ENCODE measurements at places on chromosomes 3 and 15. TPM values are rescaled to one million over a fixed set of nuclear protein-coding genes. Genes with fewer than 3 reads are reported as not detected.

Gene CYP1A1
- 0.48 TPM for total RNA-seq

GRCh38 chr15:88252441-88252840 lies 4.1 kb downstream of the NTRK3 start:
- peak; percentile 63 for DNase-seq

- DNase-seq, result no peak
Observed at GRCh38 chr3:32125012-32125411, 18.6 kb downstream of the GPD1L start.

DNA sequence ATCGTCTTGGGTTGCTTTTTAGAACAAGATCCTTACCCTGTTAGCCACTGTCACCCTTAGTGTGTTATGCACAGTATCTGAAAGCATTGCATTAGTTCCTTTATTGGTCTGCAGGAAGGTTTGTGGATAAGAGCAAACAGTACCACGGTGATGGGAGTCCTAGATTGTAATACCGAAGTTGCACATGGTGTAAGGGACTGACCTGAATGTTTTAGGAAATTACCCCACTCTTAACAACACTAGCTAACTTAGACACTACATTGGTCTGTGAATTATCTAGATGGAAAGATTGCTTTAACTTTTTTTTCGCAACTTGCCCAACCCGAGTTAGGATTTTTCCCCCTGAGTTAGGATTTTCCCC lies 1.3 kb downstream of the STT3B start:
- no peak for DNase-seq

DNA sequence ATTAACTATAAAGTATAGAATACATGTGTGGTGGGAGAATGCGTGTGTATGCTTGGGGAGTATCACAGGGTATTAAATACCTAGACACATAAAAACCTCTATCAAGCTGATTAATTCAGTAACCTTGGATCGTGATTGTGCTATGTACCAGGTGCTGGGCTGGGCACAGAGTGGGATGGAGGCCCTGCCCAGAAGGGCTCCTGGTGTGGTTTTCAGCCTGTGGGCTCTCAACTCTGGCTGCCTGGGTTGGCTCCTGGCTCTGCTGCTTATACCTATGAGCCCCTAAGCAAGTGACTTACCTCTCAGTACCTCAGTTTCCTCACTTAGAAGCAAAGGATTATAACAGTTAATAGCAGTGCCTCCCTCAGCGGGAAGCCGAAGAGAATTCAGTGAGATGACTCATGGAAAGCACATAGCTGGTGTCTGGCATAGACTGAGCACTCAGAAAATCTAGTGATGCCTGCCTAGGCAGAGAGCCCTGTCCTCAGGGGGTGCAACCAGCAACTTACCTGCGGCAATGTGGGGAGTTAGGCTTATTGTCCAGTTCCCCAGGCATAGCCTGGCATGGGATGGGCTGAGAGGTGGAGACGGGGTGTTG lies 90.6 kb upstream of the MYZAP start:
- DNase-seq, result no peak

- no peak for DNase-seq
Observed at GRCh38 chr3:135964160-135964955, 1.2 kb upstream of the PPP2R3A start.

- DNase-seq, result no peak
Observed at GRCh38 chr3:115139072-115139471, 8.0 kb downstream of the ZBTB20 start.

DNA sequence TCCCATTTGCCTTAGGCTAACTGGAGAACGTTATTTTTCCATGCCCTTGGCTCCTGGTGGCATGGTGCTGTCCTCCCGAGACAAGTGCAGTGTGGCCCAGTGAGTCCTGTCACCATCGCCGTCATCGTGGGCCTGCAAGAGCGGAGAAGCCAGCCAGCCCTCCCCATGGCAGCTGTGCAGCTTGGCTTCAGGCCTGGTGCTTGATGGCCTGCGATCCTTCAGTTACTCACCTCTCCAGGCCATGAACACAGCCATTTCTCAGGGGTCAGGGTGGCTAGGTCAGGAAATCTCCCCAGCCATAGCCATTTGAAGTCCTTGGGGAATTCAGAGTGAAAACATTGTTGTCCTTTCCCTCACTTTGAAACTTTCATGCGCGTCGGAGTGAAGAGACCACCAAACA lies 189.0 kb upstream of the RGMA start:
- no peak for DNase-seq

GRCh38 chr3:62939707-62940106 lies 64.5 kb upstream of the CADPS start:
- no peak for DNase-seq

Gene PARP14
- total RNA-seq, result 41.4 TPM

- DNase-seq, result no peak
Observed at GRCh38 chr3:73729969-73730440, 105.3 kb upstream of the PDZRN3 start.

Gene PLCH1
- 0.05 TPM for total RNA-seq

GRCh38 chr3:183393625-183394024 lies 34.8 kb downstream of the MCF2L2 start:
- no peak for DNase-seq

Gene SAXO2
- 2.1 TPM for total RNA-seq

Gene LDHAL6B
- not detected for total RNA-seq

- no peak for DNase-seq
Observed at GRCh38 chr3:38099518-38099917, 37.4 kb downstream of the ACAA1 start.

GRCh38 chr3:13272831-13273603 lies 147.1 kb downstream of the NUP210 start:
- DNase-seq, result peak; percentile 66

Gene MAGI1
- 27.9 TPM for total RNA-seq

DNA sequence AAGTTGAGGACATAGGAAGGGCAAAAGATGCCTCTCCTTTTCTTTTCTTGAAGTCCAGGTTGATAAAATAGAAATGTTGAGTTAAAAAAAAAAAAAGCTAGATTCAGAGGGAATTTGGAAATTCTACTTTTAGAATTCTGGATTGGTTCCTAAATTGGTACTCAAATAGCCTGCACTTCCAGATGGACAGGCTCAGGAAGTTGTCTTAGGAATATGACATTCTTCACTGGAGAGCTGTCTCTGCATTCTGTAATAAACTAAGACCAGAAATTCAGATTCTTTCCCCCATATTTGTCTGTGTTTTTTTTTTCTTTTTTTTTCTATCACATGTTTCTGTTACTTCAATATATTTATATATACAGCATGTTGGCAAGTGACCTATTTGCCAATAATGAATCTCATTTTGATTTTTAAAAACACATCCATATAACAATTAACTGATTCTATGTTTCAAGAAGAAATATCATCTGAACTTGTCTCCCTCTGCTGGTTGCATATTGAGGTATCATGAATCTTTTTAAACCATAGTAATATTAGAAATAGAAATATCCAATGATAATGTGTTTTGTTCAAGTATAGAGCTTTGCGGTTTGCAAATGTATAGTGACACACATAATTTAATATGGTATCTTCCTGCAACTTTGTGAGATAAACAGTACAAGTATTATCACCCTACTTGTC lies 8.5 kb upstream of the LSAMP start:
- no peak for DNase-seq

Gene CPA3
- total RNA-seq, result 7.1 TPM

GRCh38 chr3:87350367-87351199 lies 74.2 kb upstream of the POU1F1 start:
- DNase-seq, result no peak

GRCh38 chr3:170180908-170181885 lies at the start of gene PHC3:
Gene PHC3 (minus strand): TSS chr3:170181733. CDS start chr3:170181715, 18 bp downstream.
- peak; percentile 98 for DNase-seq

GRCh38 chr3:186307594-186308221 lies 54.3 kb downstream of the DGKG start:
- no peak for DNase-seq

Gene WWTR1
- total RNA-seq, result 177 TPM

DNA sequence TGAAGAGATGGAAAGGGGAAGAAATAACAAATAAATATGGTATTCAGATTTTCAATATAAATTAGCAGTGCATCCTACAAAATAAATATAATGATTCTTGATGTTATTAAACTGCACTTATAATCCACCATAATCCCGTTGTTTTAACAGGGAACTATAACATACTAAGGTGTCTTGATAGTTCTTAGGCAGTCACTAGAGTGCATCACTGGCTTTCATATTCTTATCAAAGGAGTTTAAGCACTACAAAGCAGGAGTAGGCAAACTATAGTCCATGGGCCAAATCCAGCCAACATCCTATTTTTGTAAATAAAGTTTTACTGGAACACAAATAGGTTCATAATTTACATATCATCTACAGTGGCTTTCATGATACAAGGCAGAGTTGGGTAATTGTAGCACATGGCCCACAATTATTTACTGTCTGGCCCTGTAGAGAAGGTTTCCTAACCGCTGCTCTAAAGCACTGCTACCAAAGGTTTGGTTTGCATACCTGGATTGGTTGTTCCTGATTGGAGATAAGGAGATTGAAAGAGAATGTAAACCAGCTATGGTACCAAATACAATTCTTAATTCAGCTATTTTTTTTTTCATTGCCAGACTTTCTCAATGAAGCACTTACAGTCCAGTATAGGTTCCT lies 104.3 kb downstream of the ZNF280D start:
- DNase-seq, result no peak

DNA sequence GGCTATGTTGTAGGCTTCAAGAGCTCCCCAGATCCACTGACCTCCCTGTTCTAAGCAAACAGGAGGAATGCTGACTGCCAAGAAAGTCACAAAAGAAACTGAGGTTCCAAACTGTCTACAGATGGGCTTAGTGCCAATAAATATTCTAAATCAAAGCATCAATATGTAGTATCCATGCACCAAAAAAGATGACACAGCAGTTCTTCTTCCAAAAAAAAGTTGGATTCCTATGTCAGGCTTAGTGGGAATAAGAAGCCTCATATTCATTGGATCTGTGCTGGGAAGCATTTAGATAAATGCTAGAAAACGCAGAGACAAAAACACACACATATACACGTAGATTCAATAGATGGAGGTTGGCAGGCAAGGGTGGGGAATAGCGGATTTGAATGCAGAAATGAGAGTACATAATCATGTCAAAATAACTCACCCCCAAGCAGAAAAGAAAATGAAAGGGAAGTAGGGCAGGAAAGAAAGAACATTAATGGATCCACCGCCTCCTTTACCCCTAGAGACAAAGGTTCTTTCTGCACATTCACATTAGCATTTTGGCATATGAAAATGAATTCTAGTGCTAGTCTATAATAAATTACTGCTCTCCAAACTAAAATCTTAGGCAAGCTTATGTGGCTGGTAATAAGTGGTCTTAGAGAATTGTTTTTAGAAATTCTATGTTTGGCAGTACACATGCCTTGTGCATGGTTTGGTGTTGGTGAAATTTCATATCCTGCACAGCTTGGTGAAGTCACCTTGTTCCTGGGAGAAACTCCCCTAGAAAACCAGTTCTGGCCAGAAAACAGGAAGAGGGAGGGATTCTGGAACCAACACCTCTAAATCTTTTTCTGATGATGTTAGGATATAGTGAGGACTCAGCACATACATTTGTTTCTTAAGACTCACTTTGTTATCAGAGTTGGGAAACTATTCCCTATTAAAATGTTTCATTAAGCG lies 283.4 kb downstream of the LSAMP start:
- no peak for DNase-seq

DNA sequence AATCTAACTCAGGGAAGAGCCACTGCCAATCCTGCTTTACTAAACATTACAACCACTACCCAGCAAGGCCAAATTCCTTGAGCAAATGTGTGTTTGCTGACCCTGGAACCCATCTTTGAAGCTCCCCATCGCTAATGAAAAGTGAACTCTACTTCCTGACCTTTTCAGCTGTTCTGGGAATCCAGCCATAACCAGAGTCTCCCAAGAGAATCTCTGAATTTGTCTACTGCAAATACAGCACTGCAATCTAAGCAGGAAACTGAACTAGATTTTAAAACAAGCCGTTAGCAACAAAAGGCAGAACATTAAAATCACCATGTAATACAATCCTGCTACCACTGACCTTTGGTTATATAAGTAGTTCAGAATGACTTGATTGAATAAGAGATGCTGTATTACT lies 309.2 kb downstream of the MAGI1 start:
- no peak for DNase-seq

DNA sequence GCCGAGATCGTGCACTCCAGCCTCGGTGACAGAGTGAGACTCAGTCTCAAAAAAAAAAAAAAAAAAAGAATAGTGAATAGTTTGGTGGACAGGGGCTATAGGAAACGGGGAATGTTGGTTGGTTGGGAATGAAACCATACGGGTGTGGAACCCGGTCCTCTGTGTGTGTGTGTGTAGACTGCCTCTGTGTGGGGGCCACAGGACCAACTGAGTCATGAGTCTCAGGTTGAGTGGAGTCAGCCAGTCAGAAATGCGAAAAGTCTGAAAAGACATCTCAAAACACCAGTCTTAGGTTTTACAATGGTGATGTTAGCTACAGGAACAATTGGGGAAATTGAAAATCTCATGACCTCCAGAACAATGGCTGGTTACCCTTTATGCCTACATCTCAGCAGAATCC lies 44.5 kb downstream of the ZDHHC19 start:
- DNase-seq, result no peak

- DNase-seq, result peak; percentile 94
Observed at GRCh38 chr3:119579366-119580066, at the start of gene ADPRH. Gene ADPRH (plus strand): TSS chr3:119579492. CDS start chr3:119582170, 2,678 bp downstream.

- no peak for DNase-seq
Observed at GRCh38 chr15:23002920-23003319, 22.8 kb upstream of the CYFIP1 start.

DNA sequence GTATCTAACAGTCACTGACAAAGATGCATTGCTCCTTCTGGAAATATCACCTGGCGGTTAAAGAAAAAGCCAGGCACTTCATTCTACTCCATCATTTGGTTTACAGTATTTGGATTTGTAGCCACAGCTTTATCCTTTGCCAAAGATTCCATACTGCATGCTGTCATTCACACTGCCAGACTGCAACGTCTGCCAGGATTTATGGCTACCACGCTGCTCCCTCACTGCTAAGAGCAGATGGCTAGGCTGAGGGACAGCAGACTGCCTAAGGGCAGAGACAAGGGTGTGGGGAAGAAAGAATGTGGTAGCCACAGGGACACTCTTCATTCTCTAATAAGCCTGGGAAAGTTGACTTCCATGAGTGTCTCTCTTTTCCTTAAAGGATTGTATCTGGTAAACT lies 1047.0 kb downstream of the TUSC7 start:
- DNase-seq, result no peak

DNA sequence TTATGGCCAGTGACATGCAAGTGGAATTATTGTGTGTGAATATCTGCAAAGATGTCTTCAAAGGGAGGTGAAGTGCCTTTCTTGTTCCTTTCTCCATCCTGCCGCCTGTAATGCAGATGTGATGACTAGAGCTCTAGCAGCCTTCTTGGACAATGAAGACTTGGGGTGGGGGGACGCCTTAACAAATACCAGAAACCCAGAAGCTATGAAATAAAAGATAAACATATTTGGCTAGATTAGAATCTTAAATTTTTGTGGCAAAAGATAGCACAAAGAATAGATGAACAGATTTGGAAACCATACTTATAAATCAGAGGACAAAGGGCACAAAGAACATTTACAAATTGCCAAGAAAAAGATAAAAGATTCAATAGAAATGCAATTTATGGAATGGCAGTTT lies 56.1 kb downstream of the AMOTL2 start:
- DNase-seq, result no peak

GRCh38 chr15:84151205-84151931 lies 84.2 kb upstream of the GOLGA6L4 start:
- DNase-seq, result peak; percentile 66

Gene DCLK3
- 0.24 TPM for total RNA-seq
